GM10248 (cell line): ENCODE measurements at places on chromosomes 12 and 14.

DNA sequence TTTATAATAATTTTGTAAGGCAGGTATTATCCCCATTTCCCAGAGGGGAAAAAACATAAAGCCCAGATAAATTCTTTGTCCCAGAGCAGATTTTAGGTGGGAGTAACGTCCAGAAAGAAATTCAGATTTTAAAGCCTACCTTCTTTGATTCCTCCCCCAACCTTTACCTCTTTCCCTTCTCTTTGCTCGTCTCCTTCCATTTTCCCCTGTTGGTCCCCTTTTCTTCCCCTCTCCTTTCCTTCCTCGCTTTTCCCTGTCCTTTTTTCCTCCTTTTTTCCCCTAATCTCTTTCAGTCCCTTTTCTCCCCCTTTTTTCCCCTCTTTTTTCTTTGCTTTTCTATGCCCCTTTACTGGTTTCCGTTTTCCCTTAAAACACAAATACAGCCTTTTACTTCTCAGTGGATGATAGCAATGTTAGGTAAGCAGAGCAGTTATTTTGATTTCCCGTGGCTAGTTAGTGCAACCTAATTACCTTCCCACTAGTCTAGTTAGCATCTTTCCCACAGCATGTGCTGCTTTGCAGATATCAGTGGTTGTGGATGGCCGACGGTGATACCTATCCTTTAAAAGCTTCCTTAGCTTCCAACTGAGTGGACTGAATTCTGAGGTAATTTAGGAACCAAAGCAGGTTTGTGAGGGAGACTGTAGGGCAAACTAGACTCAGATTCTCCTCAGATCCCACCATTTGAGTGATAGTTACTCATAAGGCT lies 10.9 kb upstream of the AKAP6 start:
- no peak for DNase-seq

DNA sequence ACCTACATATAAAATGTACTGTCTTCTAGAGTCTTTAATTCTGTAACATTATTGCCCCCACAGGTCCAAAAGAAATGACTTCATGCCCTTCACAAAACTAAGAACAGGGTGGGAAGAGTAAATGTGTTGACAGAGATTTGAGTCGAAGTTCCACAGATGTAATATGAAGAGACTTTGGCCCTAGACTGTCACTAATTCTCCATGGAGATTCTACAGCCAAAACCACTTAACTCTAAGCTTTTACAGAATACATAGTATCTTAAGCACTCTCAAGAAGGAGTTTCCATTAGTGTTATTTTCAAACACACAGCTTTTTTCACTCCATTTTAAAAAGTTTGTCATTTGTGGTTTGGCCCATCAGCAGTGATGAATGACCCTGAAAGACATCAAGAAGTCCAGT lies 56.3 kb downstream of the ABCC9 start:
- no peak for DNase-seq

- DNase-seq = no peak
Measured at GRCh38 chr12:8911606-8912268, 2.6 kb upstream of the PHC1 start.

- no peak for DNase-seq
Measured at GRCh38 chr12:113712481-113712880, 240.8 kb upstream of the LHX5 start.

DNA sequence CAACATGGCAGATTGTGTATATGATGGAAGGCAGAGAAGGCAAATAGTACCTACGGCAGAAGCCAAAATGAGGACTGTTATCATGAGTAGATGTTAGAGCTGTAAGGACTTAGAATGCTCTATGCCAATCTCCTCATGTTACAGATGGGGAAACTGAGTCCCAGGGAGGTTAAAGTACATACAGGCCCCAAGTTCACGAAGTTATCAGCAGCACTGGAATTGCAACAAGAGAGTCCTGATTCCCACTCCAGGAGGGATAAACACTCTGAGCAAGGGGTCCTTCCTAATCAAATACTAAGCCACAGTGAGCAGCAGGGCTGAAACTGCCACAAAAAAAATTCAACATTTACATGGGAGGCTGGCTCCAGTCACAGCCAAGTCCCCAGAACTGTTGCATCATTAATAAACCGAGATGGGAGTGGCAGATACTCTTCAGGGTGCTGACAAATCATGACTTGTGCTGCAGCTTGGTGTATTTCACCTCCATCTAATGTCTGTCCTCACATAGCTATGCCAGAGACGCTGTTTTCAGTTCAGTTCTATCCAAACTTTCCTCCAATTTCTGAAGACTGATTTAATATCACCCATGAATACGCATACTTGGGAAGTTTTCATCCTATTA lies 24.2 kb downstream of the NUAK1 start:
- no peak for DNase-seq

DNA sequence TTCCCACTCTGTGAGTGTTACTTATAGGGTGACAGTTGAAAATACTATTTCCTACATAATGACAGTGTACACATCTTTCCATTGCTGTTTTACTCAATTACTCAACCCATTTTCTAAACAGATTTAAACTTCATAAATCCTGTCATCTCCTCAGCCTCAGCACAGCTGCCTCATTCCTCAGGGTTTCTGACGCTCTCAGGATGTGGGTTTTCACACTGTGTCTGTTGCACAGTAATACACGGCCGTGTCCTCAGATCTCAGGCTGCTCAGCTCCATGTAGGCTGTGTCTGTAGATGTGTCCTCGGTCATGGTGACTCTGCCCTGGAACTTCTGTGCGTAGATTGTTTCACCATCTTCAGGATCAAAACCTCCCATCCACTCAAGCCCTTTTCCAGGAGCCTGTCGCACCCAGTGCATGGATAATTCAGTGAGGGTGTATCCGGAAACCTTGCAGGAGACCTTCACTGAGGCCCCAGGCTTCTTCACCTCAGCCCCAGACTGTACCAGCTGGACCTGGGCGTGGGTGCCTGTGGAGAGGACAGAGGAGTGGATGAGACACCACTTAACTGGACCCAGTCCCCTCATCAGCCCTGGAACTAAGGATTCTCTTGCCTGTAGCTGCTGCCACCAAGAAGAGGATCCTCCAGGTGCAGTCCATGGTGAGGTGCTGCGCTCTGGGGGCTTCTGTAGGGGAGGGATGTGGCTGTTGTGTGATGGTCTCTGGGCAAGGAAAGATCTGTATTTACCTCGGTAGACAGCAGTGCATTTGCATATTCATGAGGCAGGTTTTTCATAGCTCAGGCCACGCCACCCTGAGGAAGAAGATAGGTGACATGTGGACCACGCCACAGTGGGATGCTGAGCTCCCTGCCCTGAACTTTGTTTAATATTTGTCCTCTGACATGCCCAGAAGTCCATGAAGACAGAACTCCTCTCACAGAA lies 750.2 kb downstream of the TMEM121 start:
- DNase-seq = no peak

GRCh38 chr12:18345021-18345735 lies 83.9 kb downstream of the PIK3C2G start:
- DNase-seq = no peak

DNA sequence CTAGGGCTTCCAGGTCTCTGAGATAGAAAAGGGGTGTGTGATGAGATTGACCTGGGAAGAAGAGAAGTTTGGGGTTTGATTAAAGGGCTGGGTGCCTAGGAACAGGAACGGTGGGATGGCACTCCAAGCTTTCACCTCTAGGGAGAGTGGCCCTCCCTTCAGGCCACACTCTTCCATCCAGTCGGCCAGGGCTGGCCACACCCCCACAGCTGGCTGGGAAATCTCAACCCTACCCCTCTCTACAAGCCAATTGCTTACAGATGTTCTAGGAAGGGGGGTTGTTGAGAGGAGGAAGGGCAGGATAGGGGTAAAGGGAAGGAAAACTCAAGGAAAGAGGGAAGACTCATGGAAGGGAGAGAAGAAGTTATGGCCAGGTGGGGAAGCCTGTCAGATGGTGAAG lies 6.6 kb upstream of the ITGA5 start:
- no peak for DNase-seq

DNA sequence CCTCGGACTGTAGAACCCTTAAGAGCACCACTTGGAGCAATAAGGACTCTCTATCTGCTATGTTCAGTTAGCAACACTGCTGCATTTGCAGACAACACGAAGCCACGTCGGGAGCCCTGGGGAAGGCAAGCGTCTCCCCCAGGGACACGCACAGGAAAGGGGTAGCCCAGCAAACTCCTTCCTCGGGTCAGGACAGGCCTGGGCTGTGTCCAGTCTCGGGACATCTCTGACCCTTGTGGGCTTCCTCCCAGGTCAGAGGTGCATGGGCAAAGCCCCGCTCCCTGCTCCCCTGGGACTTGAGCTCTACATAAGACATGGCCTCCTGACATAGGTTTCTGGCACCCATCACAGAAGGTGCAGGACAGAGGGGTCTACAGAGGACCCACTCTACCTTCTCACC lies 119.5 kb downstream of the PIWIL1 start:
- no peak for DNase-seq

GRCh38 chr12:71949646-71950045 lies 11.0 kb downstream of the TPH2 start:
- no peak for DNase-seq

GRCh38 chr14:88986146-88986841 lies 161.8 kb downstream of the TTC8 start:
- DNase-seq = no peak

DNA sequence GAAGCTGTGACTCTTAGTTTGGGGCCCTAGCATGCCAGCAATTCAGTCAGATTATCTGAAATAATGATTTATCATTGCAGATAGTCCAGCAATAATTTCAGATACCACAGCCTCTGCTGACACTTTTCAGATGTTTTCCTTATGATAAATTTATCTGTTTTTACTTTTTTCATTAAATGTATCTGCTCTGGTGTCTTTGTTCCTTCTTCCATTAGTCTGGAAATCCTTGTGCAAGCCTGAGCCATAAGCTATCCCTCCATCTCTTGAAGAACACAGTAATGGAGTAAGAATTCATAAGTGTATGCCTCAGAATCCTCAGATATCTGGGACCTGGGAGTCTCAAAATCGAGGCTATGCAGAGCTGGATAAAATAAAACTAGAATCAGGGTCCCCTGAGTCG lies 146.4 kb upstream of the KRR1 start:
- DNase-seq = no peak

GRCh38 chr12:51959211-51959610 lies 7.7 kb downstream of the ACVR1B start:
- DNase-seq = no peak

- no peak for DNase-seq
Measured at GRCh38 chr14:85217412-85217811, 312.5 kb upstream of the FLRT2 start.

- DNase-seq = no peak
Measured at GRCh38 chr12:124696693-124697476, 129.5 kb upstream of the NCOR2 start.

DNA sequence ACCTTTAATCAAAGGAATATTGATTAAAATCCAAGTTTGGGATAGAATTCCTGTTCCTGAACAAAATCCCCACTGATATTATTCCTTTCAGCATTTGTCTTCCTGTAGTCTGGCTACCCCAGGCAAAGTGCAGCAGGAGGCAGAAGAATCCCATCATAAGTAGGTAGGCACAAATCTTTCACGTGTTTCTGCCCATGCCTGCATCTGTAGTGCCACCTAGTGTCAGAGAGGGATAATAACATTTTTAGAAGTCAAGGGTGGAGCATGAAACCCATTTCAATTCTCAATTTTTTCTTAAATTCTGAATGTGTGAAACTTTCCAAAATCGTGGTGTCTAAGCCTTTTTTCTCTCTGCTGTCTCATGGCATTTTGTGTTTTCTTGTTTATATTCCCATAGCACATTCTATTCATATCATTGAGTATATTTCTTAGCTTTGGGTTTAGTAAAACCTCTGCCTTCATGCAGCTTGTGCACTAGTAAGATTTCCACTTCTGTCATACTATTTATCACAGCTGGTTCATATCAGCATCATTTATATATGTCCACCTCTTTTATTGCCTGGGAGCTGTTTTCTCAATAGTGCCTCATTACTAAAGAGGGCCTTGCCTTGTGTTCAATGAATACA lies 47.8 kb upstream of the RERG start:
- DNase-seq = peak; percentile 67

- no peak for DNase-seq
Measured at GRCh38 chr14:64720131-64720576, 15.9 kb downstream of the PLEKHG3 start.

- DNase-seq = no peak
Measured at GRCh38 chr12:80183939-80184338, 84.6 kb downstream of the OTOGL start.

GRCh38 chr14:63899953-63900352 lies 47.1 kb downstream of the SYNE2 start:
- no peak for DNase-seq

- no peak for DNase-seq
Measured at GRCh38 chr14:32471181-32471580, 142.1 kb downstream of the AKAP6 start.

DNA sequence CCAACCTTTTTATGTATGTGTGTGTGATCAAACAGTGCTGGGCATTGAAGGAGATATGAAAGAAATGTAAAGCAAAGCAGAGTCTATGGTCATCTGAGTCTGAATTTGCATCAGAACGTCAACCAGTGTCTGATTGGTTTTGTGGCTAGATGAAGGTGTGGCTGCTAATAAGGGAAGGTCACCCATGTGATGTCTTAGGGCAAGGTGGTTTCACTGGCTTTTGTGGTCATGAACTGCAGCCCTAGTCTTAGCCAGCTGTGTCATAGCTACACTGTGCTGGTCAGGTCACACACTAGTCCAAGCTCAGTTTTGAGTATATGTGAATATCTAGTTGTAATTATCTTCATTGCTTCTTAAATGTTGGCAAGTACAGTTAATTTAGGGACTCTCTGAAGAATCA lies 105.8 kb downstream of the TGFB3 start:
- peak; percentile 70 for DNase-seq

DNA sequence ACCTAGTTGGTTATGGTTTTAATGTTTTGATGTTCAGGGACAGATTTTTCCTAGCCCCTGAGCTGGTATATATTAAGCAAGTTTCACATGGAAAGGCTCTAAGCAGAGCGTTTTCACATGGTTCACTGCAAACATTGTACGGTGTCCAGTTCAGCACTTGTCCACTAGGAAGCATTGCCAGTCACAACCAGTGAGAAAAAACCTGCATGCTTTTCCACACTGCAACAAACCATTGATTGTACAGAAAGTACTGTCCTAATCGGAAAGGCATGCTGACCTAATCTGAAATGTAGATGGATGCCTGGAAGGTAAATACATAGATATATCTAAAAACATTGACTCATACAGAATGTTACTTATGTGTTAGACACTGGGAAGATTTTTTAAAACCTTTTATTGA lies 25.0 kb upstream of the NPAS3 start:
- DNase-seq = no peak

DNA sequence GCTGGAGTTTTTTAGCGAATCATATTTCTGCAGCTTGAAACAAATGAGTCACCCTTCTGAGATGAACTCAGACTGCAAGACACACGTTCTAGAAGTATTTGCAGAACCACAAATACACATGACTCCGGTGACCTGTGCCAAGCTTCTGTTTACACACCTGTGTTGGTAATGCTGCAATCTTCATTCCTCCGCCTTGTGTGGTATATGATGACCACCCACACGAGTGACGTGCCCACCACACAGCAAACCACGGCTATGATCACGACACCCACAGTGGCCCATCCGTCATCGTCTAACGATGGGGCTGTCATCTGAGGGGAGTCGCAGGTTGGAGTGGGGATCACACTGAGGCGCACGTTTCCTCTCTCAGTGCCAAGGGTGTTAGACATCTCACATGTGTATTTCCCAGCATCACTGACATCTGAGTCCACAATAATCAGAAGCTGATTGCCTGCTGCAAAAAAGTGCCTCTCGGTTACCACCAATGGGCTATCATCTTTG lies 43.0 kb downstream of the LRIG3 start:
- no peak for DNase-seq

GRCh38 chr14:33186656-33187055 lies 248.0 kb downstream of the NPAS3 start:
- no peak for DNase-seq
